ENCODE measurements at places on chromosomes 11 and 22.

DNA sequence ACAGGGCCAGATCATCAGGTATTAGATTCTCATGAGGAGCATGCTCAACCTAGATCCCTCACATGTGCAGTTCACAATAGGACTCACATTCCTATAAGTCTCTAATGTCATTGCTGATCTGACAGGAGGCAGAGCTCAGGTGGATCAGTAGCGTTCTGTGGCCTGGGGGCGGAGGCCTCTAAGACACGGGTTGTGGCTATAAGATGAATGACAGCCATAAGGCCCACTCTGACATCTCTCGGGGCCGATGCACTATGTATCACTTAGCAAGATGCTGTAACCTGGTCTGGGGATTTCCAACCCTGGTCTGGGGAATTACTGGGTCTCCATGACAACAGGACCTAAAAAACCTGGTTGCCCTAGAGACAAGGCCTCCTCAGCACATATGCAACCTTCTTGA lies 932.7 kb downstream of the TBC1D22A start:
- no peak for DNase-seq

- no peak for DNase-seq
Measured at GRCh38 chr22:19620742-19621371, 93.4 kb upstream of the SEPTIN5 start.

DNA sequence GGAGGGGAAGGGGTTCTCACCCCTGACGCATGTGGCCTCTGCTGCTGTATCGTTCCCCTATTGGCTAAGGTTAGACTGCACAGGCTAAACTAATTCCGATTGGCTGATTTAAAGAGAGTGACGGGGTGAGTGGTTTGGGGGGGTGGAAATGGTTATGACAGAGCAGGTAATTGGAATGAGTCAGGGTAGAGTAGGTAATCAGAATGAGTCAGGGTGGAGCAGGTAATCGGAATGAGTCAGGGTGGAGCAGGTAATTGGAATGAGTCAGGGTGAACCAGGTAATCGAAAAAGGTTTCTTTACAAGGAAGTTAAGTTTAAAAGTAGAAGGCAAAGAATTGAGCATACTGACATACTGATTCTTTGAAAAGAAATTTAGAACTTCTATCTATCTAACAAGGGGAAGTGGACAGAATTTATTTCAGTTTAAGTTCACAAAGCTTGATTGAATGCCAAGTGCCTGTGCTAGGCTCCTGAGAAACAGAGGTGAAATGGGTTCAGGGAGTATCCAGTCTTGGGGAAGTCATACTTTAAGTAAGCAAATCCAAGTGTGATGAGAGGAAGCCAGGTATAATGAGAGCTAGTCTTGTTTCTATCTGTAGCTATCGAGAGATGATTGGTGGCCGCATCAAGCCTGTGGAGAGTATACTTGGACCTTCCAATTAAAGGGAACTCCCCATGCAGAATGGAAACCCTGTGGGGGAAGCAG lies 58.0 kb downstream of the C11orf91 start:
- no peak for DNase-seq

DNA sequence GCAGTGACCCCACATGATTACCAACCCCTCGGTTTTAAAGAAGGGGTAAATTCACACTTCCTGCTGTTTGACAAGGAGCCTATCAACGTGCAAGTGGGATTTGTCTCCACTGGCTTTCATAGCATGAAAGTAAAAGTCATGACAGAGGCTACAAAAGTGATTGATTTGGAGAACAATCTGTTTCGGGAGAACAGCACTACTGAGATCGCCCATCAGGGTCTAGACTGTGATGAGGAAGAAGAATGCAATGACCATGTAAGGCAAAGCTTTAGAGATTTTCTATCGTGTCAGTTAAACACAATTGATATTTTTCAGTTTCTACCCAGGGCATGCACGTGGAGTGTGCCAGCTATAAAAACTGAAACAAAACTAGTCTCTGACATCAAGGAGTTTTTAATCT lies 41.7 kb downstream of the HORMAD2 start:
- DNase-seq = no peak

DNA sequence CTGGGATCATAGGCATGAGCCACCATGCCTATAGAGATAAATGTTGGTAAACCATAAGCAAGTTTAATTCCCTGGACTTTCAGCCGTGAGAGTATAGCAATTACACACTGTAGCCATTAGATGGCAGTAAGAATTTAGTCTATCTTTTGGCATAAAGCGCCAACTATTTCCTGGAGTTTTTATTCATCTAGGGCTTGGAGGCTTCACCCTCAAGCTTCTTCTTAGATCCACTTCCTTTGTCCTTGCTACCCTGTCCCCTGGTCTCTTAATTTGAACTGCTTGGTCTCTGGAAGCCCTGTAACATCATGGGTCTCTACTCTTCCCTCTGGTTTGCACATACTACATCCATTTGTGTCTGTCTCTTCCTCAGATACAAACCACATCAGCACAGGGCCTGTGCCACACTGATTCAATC lies 38.2 kb downstream of the OR10A6 start:
- DNase-seq = no peak

DNA sequence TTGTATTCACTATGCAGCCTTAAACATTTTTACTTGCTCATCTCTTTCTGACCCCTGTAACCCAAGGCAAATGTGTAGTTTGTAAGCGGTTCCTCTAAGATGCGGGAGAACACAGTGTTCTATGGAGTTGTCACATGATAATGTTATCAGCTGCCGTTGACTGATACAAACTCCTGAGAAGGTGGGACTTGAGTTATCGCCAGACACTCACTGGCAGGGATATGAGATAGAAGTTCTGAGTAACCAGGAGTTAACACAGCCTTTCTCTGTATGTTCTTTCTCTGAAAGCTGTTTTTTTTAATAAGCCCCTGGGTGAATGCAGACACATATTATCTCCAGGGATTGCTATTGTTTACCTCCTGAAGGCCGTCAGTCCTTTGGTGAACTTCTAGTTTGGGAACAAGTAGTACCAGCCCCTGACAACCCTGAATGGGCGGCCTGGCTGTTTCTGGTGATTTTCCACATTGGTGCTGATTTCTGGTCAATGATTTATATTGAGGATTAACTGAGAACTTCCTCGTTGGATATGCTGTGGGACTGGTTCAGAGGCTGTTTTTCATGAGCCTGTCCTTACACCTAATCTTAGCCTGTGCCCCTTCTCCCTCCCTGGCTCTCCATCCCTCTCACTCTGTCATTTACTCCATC lies 155.3 kb upstream of the RASSF10 start:
- no peak for DNase-seq

DNA sequence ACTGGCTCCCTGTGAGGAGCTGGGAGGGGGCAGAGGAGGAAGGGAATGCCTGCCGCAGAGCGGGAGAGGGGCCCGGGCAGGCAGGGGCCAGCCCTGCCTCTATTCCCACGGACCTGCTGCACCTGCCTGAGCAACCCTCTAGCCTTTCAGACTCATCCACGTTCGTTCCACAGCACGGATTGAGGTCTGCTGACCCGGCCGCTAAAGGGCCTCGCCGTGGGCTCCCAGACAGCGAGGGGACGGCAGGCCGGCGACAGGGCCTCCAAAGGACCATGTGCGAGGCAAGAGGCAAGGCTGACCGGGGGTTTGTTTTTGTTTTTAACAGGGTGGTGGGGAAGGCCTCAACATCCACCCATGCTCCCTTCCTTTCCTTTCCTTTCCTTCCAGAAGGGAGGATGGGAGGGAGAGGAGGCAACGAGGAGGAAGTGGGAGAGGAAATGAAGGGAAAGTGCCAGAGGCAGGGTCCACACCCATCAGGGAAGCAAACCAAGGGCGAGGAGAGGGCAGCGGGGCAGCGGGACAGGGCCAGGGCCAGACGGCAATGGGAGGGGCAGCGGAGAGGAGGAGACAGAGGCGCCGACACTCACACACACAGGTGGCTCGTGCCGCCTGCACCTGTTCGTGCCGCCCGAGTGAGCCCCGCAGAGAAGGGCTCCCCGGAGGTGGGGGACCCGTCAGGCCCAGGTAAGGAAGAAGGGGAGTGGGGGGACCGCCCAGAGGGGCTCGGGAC lies 7.5 kb downstream of the LRFN4 start:
- no peak for DNase-seq

DNA sequence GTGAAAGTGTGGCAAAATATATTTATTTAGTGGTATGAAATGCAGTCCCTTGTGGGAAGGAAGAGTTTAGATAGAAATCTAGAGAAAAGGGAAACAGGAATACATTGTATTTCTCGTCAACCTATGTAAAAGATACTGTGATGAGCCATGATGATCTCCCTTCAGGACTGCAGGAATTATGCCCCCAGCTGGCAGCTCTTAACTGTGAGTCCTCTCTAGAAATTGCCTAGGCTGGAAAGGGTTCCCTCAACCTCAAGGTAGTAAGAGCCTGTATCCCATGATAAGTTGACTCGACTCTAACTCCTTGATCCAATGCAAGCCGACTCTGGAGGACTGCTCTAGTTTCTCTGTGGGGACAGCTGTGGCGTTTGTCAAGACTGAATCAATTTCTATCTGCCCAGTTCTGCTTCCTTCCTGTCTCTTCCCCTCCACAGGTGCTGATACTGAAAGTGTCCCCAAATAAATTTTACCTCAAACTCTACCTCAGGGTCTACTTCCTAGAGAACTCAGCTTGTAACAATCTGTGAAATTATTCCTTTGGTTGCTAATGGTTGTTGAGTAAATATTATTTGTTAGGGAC lies 897.3 kb downstream of the METTL15 start:
- no peak for DNase-seq
